ENCODE measurements at places on chromosomes 5 and 9. TPM values are rescaled to one million over a fixed set of nuclear protein-coding genes. Genes with fewer than 3 reads are reported as not detected.

- DNase-seq, result no peak
These were observed 44.6 kb upstream of the GLDC start for GRCh38 chr9:6689893-6690674.

The SLC45A2 gene
- under 0.01 TPM for total RNA-seq

DNA sequence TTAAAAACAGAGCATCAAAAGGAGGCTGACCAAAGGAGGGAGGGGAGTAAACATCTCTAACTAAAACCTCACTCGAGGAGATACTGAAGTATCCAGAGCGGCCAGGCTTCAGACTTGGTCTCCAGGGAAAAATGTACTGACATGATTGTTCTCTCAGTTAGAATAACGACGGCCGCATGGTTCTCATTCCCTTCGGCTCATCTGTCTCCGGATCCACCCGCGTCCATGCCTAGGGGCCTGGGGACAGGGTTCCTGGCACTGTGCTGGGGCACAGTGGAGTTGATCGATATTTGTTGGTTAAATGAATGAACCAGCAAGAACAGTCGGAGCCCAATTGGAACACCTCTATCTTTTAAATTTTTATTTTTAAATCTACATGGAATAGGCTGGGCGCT lies 167.1 kb upstream of the PHYKPL start:
- DNase-seq, result no peak

GRCh38 chr9:131776473-131776872 lies 36.6 kb upstream of the RAPGEF1 start:
- DNase-seq, result peak; percentile 65

DNA sequence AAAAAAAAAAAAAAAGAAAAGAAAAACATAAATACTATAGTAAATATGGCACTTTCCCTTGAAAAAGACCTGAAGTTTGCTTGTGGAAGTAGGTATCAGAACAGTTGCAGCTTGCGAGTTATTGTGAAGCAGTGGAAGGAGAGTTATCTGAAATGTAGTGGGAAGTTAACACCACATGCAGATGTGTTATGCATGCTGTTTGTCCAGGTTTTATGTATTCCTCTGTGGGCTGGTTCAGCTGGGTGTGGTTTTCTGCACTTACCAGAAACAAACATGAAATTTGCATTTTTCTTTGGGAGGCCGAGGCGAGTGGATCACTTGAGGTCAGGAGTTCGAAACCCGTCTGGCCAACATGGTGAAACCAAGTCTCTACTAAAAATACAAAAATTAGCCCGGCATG lies 42.1 kb upstream of the CTNNA1 start:
- DNase-seq, result no peak

The FYB1 gene
- not detected for total RNA-seq

- no peak for DNase-seq
These were observed 41.1 kb downstream of the LURAP1L start for GRCh38 chr9:12815888-12816287.

GRCh38 chr5:18311266-18311665 lies 677.0 kb downstream of the TAF11L14 start:
- DNase-seq, result no peak

- DNase-seq, result no peak
These were observed 18.9 kb downstream of the VAV2 start for GRCh38 chr9:133973111-133973790.

The NR2F1-AS1 gene
- total RNA-seq, result 16.1 TPM

DNA sequence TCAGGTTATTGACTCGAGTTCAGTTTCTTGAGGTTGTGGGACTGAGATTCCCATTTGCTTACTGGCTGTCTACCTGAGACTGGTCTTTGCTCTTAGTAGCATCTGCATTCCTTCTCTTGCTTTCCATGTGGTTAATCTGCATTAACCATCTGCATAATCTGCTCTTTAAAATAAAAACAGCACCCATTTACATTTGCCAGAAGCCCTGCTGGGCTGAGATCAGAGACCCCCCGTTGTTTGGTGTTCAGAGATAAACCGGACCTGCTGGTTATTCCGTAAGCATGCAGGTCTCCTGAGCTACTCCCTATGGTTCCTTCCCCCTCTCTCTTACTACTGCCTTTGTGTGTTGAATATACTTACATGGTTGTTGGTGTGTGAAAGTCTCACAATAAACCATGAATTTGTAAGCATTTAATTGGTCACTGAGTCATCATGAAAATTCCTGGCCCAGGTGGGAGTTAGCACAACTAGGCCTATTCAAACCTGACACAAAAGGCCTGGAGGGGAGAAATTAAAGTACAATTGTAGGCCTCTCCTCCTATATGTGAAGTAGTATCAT lies 396.7 kb downstream of the MRPS30 start:
- DNase-seq, result no peak

GRCh38 chr5:68740226-68740910 lies 353.4 kb upstream of the SLC30A5 start:
- DNase-seq, result no peak

The VLDLR gene
- 7.3 TPM for total RNA-seq
